ENCODE measurements at places on chromosomes 7 and 10.

- no peak for DNase-seq
These were observed 314.0 kb downstream of the CDK14 start for GRCh38 chr7:90910136-90910535.

DNA sequence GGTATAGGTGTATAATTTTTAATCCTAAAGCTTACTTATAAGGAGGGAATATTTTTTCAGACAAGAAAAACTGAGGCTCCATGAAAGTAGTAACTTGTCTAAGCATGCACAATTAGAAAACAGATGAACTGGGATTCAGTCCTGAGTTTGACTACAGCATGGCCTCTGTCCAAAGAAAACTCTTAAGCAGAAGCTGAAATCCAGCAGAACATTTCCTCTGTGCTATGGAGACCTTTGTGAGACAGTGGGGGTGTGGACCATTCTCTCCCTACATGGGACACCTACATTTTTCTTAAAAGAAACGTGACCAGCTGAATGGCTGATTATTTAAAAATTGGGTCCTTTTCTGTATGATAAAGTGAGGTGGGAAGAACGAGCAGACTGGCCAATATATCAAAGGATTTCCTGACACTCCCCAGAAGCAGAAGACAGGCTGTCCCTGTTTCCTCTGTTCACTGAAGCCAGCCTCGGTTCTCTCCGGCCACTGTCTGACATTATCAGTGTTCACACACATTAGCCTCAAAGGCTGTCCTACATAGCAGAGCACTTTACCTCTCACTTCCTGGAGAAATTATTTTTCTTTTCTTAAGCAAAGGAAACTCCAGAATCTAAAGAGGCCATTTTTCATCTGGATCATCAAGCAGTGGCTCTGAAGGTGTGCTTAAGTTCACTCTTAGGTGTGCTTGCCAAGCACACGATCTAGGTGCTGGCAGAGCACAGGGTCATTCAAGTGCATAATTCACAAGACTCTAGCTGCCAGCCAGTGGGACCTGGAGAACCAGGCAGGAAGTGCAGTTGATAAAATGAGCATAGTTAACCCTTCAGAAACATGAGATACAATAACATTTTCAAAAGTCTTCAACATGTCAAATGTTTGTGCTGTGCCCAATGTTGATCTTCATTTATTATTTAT, 40.4 kb upstream of the KIAA1217 start:
- peak; percentile 43 for DNase-seq

- peak; percentile 74 for DNase-seq
These were observed 32.9 kb upstream of the SDK1 start for GRCh38 chr7:3267966-3268690.

DNA sequence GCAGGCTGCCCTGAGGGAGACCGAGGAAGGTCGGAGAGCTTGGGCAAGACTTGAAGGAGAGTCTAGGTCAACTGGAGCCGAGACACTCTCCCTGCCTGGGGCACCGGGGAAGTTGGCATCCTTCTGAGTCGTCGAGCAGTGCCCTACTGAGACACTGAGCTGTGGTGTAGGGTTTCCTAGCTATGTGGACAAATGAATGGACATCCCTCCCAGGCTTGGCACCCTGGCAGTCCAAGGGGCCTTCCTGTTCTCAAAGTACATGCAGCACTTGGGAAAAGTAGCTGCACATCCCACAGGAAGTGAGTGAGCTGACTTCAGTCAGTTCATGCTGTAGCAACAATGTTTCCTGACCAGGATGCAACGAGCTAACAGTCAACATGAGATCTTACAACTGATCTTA, 57.2 kb upstream of the INPP5A start:
- no peak for DNase-seq

- no peak for DNase-seq
These were observed 726.9 kb downstream of the TNS3 start for GRCh38 chr7:46854958-46855473.

GRCh38 chr10:116120688-116121455, 152.1 kb downstream of the GFRA1 start:
- DNase-seq: no peak

- no peak for DNase-seq
These were observed 284.1 kb downstream of the KIF20B start for GRCh38 chr10:89985446-89985845.

- DNase-seq: peak; percentile 44
These were observed 7.3 kb downstream of the WDFY4 start for GRCh38 chr10:48691812-48692528.

GRCh38 chr10:605632-606325, 83.7 kb downstream of the DIP2C start:
- no peak for DNase-seq

DNA sequence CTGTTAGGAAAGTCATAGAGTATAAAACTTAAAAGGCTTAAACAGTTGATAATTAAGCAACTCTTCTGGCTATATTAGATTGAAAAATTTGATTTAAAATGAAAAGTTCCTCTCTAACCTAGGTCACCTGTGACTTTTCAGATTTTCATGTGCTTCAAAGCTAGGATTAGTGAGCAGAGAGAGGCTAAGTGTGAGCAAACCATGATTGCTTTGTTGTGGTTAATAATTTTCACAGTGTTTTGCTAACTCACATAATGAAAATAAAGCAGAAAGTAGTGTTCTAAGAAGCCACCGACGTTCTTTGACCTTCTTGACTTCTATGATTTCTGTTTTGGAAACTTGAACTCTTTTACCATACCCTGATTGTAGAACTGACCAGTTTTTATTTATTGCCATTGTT, 75.5 kb upstream of the OIT3 start:
- no peak for DNase-seq

DNA sequence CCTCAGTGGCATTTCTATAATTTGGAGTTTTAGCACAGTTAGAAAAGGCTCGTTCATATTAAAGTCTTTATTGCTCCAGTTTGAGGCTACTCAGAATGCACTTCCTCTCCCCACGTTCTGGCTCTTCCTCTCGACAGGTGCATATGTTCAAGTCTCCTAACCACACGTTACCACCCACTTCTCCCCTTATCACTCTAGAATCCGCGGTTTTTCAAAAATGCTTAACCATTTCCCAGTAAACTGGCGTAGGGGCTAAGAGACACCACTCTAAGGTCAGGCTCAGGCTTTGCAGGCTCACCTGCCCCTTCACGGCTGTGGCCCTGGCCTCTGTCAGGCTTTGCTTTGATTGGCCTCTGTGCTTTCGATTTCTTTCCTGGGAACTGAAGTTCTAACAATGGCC, 383.6 kb downstream of the GLRX3 start:
- DNase-seq: no peak

DNA sequence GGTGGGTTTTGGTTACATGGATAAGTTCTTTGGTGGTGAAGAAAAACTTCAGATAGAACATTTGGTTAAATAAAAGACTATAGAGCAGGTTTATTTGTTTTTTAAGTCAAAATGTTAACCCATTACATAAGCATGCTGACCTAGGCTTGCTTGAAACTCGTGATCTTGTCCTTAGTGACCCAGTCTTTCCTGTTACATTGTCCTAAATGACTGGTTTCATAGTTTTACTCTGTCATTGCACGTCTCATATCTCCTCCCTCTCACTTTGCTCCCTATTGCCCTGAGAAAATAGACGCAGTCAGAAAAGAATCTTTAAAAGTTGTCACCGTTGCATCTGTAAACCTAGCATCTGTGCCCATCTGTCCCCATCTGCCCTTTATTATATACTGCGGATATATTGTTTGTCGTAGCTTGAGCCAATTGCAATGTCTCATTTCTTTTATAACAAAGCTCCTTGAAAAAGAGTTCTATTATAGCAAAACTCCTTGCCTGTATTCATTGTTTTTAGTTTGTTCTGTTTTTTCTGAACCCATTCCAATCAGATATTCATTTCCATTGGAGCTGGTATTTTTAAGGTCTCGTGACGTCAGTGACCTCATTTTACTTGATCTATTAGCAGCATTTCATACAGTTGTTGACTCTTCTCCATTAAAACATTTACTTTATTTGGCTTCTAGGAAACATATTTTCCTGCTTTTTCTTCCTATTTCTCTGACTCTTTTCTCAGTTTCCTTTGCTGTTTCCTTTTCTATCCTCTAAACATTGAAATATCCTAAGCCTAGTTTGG, 57.3 kb downstream of the HELLS start:
- DNase-seq: no peak

GRCh38 chr7:68967598-68967997, 630.7 kb upstream of the AUTS2 start:
- no peak for DNase-seq

GRCh38 chr7:75599244-75599781, 107.2 kb downstream of the SPDYE5 start:
- peak; percentile 85 for DNase-seq

DNA sequence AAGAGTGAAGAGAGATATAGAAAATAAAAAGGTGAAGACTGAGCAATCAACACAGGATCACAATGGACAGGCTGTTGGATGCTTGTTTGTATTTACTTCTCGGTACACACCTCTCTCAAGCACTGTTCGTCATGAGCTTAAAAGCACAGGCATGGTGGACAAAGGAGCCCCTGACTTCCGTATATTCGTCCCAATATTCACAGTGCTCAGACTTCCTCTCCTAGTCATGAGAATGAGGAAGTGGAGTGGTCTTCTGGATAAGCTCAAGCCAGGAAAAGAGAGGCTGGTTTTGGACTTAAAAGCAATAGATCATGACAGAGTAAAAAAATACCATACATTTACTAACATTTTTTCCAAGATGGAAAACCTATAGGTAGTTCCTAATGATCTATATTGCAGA, 172.5 kb downstream of the SORCS1 start:
- DNase-seq: no peak

- peak; percentile 53 for DNase-seq
These were observed 31.9 kb upstream of the SAMD8 start for GRCh38 chr10:75079436-75080083.

DNA sequence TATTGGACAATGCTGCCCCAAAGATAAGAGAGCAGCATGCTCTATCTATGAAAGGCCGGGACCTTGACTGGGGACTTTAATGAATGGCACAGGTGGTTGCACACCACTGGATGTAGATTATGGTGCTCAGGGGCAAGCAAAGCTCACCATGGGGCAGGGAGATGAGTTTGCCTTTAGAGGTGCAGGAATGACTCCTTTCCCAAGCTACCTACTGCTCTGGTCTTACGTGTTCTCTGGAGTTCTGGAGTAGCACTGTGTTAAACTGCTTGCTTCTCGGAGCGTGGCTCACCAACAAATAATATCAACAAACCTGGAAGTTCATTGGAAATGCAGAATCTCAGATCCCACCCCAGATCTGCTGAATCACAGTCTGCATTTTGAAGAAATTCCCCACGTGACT, 445.3 kb downstream of the RPS24 start:
- DNase-seq: no peak

DNA sequence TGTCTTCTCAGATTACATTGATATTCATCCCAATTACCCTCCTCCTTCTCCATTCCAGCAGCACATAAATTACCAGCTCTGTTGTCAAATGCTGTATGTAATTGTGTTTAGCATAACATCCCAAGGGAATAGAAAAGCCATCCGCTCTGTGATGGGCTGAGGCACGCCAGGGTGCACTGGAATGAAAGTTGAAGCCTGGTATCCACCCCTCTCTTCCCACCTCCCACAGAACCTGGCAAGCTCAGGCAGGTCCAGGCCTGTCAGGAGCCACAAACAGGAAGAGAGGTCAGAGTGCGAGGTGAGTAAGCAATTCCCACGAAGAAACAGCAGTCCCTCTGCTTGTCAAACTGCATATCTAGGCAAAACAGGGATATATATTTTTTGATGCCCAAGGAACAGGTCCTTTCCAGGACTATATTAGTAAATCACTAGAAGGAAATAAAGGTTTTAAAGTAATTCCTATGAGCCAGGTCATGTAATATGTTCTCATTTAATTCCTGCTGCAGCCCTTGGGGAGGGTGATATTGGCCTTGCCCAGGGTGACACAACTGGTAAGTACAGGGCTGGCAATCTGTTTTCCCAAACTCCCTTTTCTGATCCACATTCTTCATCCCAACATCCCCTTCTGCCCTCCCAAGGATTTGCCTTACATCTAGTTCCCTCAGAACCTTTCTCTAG, 155.6 kb upstream of the GHITM start:
- DNase-seq: peak; percentile 28

GRCh38 chr10:5440206-5440605, 27.8 kb downstream of the NET1 start:
- DNase-seq: no peak

GRCh38 chr7:2012044-2012900, 220.5 kb downstream of the MAD1L1 start:
- no peak for DNase-seq

GRCh38 chr7:139047970-139048369, 12.1 kb upstream of the ZC3HAV1L start:
- DNase-seq: no peak

- no peak for DNase-seq
These were observed 961.5 kb downstream of the PCDH15 start for GRCh38 chr10:53839440-53840039.

DNA sequence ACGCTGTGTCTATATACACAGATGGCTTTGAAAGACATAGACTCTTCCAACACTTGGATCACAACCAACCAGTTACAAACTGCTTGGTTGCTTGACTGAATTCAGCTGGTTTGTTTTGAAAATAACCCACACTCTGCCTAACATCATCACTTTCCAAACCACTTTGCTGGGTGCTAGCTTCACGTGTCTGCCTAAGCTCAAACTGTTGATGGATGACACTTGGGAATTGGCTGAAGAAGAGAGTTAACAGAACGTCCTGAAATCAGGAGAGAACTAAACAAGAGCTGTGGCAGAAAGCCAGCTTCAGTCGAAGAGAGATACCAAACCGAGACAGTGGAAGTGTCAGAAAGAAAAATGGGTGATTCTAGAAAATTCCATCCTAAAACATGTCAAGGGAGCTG, 420.8 kb upstream of the AUTS2 start:
- DNase-seq: no peak

Data from retina (tissue), 1 donor.